Fibroblast of skin of right quadriceps (primary cell): ENCODE measurements at places on chromosomes 1 and 21.

- peak; percentile 27 for DNase-seq
Observed at GRCh38 chr1:15260418-15261154, 13.6 kb downstream of the FHAD1 start.

DNA sequence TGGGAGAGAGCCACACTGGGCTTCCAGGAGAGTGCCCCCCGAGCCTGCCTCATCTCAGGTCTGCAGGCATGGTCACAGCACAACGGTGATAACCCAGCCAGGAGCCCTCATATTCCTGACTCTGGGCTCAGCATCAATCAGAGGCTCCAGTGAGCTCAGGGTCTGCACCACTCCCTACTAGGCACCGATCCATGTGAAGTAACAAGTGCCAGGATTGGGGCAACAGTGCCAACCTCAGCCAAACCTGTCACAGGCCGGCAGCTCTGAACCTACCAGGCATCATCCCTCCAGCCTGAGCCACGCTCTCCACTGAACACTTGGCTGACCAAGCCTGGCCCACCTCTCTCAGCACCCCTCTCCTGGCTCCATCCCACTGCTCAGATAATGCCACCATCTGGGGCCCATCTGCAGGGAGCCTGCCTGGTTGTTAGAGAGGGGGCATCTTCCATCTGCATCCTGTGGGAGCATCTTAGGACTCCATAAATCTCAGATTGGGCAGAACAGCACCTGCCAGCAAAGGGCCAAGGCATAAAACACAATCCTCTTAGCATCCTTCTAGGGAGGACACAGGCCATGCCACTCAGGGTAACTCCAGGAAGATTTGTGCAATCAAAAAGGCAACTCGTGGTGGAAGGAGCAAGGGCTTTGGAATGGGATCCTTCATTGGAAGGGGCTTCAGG, 213.7 kb upstream of the CSF3R start:
- DNase-seq, result no peak

GRCh38 chr1:208137193-208137592, 107.0 kb downstream of the PLXNA2 start:
- DNase-seq, result peak; percentile 83

DNA sequence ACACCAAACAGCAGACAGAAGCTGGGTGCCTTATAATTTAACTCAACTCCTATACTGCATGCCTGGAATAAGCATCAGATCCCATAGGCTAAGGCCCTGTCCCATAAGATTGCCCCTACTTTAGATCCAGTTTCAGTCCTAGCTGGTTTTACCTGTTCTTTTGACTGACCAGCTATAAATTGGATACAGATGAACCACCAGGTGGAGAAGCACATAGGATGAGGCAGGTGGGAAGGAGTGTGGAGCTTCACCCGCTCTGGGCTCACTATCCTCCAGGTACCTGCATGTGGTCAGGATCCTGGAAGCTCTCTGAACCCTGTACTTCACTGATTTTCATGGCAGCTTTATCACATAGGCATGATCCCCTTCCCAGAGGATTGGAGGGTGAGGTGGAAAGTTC, 51.3 kb downstream of the MAST2 start:
- no peak for DNase-seq

GRCh38 chr21:40923407-40923806, 76.4 kb upstream of the DSCAM start:
- DNase-seq, result no peak

DNA sequence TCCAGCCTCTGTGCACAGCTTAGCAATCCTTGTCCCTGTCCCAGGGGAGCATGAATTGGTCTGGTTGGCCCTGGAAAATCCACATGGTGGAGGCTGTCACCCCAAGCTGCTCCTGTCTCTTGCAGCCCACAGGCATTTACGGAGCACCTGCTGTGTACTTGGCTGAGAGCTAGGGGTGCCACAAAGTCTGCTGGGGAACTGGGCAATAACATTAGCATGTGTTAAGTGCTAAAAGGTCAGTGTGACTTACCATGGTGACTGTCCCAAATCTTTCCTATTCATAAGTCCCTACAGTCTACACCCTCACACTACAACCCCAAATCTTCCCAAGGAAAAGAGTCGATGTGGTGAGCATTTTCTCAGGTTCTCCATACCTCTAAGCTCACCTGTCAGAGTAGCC, 53.6 kb upstream of the ARTN start:
- no peak for DNase-seq

GRCh38 chr1:52672946-52673345, 25.2 kb downstream of the COA7 start:
- no peak for DNase-seq

DNA sequence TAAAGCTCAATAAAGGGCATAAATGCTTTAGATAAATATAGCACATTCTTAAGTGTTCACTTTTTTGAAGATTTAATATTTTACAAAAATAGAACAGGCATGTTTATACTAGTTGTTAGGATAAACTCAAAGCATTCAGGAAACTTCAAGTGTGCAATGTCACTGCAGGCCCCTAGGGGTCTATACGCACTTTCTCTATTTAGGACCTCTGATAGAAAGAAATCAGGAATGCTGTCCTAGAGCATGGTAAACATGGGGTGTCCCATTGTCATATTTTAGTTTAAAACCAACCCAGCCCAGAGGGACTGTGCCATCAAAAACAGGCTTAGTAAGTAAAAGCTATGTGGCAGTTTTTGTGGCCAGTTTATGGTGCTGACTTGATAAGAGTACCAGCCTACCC, 102.2 kb downstream of the BARHL2 start:
- DNase-seq, result no peak

DNA sequence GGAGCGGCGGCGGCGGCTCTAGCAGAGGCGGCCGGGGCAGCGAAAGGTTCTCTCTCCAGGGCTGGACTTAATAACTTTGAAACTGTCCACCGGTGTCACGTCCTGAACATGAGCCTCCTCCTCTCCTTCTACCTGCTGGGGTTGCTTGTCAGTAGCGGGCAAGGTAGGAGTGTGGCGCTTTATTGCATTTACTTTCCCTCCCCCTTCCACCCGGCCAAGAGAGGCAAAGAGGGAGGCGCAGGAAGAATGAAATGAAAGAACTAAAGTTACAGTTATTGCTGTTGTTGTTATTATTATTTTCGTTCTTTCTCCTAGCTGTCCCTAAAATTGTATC, 214 bp downstream of the NCAM2 start:
- no peak for DNase-seq

DNA sequence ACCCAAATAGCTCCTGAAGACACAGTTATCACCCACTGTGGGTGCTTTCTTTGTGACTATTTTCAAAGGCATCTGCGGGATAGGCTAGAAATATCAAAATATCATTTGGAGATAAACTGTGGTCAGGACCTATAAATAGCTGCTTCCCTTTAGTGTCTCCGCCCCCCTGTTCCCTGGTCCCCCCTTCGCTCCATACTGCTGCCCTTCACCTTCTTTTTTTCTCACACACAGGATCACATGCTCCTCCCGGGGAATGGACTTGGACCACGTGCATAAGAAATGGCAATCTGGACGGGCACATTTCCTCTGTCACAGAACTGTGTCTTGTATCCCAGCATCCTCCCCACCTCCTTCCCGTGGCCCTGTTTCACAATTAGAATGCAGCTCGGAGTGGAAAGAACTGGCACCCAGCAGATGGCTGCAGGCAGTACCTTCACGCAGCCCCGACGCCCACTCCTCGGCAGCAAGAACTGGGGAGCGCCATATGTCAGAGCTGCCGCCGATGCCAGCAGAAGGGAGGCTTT, 68.8 kb upstream of the SSX2IP start:
- peak; percentile 25 for DNase-seq

DNA sequence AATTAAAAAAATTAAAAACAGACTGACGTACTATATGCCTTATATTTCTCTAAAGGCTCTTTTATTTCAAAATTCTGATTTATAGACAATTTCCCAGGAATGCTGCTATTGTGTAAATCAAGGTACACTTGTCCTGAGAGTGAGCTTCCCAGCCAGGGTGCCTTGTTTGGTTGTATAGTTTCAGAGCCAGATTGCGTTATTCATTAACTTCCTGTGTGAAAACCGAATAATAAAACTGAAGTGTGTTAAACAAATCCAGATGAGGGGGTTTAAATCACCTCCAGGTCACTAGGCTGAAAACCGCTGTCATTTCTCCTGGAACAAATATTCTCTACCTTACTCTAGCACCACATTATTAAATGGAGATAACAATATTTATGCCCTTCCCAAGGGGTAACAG, 68.7 kb downstream of the LMX1A start:
- no peak for DNase-seq

- no peak for DNase-seq
Observed at GRCh38 chr21:15053500-15053899, 11.3 kb downstream of the NRIP1 start.

GRCh38 chr1:163213626-163214025, 10.9 kb upstream of the RGS5 start:
- no peak for DNase-seq

GRCh38 chr1:70383483-70383882, 27.6 kb upstream of the CTH start:
- DNase-seq, result no peak

- no peak for DNase-seq
Observed at GRCh38 chr1:203935321-203935720, 73.9 kb downstream of the SNRPE start.

DNA sequence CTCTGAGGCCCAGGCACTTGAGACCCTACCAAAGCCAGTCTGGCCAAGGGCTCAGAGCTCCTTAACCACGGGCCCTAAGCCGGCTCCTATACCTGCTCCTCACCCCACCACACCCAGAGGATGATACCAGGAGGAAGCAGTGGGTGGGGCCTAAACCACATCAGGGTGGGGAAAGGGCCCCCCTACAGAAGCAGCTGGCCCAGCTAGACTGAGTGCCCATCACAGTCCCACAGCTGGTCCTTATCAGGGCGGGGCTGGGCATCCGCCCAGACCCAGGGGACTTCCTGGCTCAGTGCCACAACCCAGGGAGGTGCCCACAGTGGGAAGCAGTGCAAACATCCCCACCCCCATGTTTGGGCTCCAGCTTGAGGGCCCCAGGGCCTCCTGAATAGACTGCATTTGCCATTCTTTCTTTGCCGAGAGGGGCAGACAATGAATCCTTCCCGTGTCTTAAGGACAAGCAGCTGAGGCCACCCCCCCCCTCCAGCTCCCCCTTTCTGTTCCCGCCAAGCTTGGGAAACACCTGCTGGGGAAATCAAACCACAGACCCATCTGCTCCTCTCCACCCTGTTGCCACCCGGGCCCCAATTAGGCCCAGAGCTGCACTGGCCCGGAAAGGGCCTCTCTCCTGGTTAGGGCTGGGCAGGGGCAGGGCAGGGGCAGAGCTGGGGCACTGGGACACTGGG, 6.2 kb downstream of the E2F2 start:
- no peak for DNase-seq

DNA sequence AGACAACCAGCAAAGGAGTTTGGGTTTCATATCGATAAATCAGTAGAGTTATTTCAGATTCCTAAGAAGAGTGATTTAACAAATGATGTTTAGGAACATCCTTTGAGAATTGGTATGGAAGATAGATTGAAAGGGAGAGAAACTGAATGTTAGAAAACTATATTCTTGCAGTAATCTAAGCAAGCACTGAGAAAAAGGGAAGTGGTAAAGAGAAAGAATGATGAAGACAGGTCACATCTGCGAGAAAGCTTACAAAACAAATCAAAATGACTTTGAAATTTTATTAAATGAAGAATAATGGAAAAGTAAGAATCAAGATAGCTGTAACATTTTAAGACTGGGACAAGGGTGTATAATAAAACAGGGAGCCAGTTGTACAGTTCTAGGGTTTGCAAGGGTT, 177.0 kb downstream of the HS2ST1 start:
- no peak for DNase-seq

DNA sequence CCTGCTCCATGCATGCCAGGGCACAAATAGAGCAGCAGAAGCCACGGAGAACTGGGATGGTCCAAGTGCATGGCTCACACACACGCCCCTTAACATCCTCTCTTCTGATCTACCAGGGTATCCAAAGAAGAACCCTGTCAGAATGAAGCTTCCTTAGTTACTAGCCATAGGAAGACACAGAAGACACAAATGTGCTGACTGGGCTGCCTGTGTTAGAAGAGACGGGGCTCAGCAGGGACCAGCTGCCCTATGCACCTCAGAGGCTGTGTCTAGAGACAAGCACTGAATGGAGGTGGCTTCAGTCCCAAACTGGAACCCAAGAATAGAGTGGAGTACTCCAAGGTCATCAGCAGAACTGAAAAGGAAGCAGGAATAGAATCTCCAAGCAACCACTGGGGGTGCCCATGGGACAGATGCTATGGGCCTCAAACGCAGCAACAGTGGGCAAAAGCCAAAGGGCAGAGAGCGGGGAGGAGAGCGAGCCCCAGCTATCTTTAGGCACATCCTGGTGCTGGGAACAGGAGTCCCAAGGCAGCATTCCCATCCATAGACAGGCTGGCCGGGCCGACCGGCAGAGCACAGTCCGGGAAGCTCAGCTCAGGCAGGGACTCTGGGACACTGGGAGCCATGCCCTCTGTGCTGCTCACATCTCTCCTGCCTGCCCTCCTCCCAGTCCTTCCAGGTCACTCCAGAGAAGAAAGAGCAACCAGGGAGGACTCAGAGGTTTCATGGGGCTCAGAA, 9.5 kb downstream of the SLC6A9 start:
- no peak for DNase-seq
